Suppressor macrophage treated with lipopolysaccharide for 1 hour (primary cell): ENCODE measurements at places on chromosomes 16 and 17.

GRCh38 chr17:82440991-82441627, 9.4 kb downstream of the CYBC1 start:
- peak; percentile 64 for DNase-seq

DNA sequence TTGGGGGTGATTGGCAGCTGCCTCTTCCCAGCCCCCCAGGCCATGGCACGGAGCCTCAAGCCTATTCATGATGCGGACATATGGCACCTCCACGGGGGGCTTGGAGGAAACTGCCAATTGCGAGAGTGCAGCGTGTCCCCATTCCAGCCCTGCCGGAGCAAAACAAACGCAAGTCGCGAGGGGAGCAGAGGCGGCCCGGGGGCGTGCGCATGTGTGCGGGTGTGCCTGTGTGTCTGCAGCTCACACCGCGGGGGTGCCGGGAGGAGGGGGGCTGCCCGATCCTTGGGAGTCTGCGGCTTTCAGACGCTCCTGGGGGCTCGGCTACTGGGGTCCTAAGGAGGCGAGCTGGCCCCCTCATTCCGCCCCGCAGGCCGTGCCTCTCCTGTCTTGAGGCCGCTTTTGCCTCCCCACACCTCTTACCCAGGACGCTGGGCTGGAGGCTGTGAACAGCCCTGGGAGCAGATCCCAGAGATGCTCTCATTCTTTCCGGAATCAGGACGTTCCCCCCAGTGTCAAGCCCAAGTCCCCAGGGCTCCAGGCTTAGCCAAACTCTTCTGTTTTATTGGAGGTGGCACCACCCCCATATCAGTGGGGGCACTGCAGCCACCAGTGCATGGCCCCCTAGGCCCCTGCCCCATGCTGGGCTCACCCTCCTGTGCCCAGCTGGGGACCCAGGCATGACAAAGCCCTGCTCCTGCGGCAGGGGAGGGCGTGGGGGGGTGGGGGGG, 29.1 kb downstream of the ENDOV start:
- DNase-seq: no peak

DNA sequence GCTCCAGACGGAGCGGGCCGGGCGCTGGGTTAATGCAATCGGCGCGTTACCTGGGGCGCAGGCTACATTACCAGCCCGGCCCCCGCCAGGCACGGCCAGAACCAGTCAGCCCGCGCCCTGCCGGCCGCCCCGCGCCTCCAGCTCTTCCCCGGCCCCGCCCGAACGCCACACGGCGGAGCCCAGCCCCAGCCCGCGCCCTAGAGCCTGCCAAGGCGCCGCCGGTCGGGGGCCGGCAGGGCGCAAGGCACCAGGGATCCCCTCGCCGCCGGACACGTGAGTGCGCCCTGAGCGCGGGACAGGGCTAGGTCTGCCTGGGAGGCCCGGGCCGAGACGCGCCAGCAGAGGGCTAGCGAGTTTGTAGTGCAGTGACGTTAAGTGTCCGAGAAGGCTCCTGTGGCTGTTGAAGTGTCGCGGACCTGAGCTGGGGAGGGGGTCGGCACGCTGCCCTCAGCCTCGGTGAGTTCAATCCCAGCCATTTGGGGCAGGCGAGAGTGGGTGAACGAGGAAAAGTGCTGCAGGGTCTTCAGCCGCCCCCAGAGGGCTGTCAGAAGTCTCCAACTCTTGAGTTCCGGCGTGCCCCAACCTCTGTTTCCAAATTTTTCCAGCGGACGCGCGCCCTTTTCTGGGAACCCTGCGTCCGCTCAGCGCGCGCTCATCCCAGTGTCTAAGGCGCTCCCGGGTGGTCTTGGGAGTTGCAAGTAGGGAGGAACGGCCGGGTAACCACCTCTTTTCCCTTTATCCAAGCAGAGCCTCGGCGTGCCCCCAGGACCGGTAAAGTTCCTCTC, at the start of gene SLC6A2:
Gene SLC6A2, plus strand, starts transcription at position 92 of the 785 bp plus-strand sequence. CDS start 707 bp downstream, outside the sequence.
- DNase-seq: no peak

GRCh38 chr17:22217135-22217534, 524.8 kb downstream of the KCNJ18 start:
- no peak for DNase-seq

- DNase-seq: no peak
Measured at GRCh38 chr17:67375716-67376115, 1.4 kb upstream of the PITPNC1 start.

- no peak for DNase-seq
Measured at GRCh38 chr17:60724647-60725046, 47.0 kb downstream of the BCAS3 start.

DNA sequence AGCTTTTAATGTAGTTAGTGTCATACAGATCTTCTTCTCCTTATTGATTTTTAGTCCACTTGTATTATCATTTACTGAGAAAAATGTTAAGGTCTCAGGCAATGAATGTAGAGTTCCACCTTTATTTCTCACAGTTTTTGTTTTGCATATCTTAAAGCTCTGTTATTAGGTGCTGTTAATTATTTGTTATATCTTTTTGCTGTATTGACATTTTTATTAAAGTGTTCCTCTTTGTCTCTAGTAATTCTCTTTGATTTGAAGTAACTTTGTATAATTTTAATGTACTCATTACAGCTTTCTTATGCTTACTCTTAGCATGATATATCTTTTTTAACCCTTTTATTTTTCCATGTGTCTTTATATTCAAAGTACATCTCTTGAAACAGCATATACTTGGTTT, 22.4 kb upstream of the USP43 start:
- no peak for DNase-seq

- no peak for DNase-seq
Measured at GRCh38 chr16:17426451-17426850, 44.3 kb downstream of the XYLT1 start.

- no peak for DNase-seq
Measured at GRCh38 chr17:5793899-5794298, 209.6 kb upstream of the NLRP1 start.

DNA sequence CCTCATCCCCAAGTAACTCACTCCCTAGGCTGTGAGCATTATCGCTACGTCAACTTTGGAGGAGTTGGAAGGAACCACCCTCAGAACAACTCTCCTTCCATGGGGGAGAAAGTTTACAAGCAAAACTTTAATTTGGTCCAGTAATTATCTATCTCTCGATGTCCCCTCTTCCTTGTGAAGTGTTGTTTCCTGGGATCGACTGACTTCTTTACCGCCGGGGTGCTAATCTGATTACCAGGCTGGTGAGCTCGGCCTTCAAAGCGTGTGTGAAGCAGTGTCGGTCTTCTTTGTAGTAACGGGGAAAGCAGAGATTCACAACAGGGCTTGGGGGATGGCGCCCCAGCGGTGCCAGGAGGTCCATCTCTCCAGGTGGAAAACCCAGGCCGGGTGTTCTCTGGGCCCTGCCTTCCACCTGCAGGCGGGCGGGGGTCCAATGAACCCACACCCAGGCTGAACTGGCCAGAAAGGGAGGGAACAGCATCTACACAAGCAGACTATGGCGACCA, 14.5 kb upstream of the FOXF1 start:
- DNase-seq: no peak

- peak; percentile 92 for DNase-seq
Measured at GRCh38 chr17:49676276-49676868, 1.5 kb downstream of the SPOP start.

GRCh38 chr17:37194208-37194607, 181.6 kb upstream of the C17orf78 start:
- no peak for DNase-seq

DNA sequence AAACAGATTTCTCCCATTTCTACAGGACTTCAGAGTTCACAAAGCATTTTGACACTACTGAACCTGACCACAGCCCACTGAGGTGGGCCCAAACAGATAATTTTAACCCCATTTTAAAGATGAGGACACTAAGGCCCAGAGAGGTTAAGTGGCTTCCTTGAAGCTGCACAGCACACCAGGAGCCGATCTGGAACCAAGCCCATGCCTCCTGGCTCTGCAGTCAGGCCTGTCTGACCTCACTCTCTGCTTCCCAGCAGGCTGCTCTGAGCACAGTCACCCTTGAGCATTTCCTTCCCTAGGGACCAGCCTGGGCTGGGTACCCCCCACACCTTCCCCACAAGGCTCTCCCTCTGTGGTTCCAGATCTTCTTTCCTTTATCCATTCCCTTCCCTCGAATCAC, 252.2 kb downstream of the ENGASE start:
- DNase-seq: no peak

GRCh38 chr16:59707436-59708226, 973.5 kb upstream of the GOT2 start:
- no peak for DNase-seq

DNA sequence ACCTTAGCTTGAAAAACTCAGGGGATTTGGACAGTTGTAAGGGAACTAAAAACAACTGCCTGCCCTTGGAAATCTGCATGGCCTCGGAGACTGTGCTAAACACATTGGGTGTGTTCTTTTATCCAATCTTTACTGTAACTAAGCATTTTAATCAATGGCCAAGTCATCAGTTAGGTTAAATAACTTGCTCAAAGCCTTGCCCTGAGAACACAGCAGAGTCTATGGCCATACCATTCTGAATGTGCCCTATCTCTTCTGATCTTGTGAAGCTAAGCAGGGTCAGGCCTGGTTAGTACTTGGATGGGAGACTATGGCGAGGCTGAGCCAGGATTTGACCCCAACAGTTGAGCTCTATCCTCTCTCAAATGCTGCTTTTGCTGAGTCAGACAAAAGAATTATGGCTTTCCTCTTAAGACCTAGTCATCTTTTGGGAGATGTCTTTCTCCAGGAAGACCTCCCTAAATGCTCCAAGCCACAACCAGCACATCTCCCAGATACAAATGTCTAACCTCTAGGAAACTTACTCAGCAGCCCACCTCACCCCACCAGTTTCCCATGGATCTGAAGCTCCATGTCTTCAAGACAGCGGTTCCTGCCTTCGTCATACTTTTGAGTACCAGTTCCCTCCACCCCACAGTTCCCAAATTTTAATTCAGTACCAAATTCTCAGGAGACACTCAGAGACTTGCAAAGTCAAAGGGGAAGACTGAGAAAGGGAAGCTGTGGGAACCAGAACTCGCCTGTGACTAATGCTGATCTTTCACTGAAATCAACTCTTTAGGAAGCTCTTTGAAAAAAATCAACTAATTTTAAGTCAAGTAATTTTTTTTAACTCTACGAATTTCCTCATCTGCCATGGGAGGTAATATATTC, 336.1 kb downstream of the MAF start:
- peak; percentile 92 for DNase-seq

DNA sequence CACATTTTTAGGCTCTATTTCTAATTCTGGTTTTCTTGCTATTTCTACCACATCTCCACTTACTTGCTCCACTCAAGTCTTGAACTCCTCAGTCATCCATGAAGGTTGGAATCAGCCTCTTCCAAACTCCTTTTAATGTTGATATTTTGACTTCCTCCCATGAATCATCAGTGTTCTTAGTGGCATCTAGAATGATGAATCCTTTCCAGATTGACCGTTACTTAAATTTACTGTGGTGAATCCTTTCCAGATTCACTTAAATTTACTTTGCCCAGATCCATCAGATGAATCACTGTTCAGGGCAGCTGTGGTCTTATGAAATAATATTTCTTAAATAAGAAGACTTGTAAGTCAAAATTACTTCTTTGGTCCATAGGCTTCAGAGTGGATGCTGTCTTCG, 32.4 kb downstream of the CLTC start:
- peak; percentile 9 for DNase-seq

GRCh38 chr17:8163978-8164814, 1.4 kb upstream of the VAMP2 start:
- peak; percentile 84 for DNase-seq

DNA sequence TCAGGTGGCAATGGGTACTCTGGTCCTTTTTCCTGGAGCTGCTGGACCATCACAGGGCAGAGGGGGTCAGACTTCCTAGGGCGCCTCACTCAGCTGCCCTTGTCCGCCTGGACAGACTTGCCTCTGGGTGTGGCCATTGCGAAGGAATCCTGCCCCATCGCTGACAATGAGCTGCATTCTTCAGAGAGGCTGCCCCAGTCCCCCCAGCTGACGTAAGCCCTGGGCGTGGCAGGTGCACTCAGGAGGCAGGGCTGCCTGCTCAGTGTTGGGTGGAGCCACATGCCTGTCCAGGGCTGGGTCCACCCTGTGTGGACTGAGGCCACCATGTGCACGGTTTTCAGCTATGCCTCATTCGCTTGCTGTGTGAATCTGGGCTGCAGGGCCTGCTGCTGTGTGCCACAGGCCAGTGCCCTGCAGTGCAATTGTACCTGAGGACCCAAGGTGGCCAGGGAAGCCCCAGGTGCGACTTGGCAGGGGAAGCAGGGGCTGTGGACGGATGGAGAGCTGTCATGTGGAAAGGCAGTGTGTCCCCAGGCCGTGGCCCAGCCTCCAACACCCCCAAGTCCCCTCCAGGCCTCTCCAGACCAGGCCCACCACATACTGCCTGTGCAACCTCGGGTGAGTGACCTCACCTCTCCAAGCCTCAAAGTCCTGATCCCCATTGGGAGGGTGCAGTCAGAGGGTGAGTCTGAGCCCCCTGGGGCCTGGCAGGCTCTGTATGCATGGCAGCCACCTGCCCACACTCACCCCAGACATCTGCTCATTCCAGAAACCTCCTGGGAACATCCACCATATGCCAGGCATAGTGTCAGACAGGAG, 14.0 kb upstream of the MPRIP start:
- no peak for DNase-seq

- DNase-seq: no peak
Measured at GRCh38 chr16:80163339-80163738, 377.5 kb upstream of the DYNLRB2 start.

GRCh38 chr16:67174706-67175231, 4.4 kb downstream of the NOL3 start:
- no peak for DNase-seq

DNA sequence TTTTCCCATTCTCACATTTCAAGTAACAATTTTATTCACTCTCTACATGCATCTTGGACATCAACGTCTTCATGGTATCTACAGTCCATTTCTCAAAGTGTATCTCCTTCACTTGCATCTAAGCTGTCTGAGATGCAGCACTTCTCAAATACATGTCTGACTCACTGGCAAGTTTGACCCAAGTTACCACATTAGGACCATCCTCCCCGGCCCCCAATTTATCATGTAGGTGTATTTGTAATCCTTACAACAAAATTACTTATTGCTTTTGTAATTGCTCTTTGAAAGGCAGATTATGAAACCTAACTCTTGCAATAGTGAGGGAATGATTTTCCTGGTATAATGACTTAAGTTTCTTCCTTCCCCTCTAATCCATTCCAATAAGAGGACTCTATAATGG, 28.9 kb upstream of the ULK2 start:
- DNase-seq: no peak

DNA sequence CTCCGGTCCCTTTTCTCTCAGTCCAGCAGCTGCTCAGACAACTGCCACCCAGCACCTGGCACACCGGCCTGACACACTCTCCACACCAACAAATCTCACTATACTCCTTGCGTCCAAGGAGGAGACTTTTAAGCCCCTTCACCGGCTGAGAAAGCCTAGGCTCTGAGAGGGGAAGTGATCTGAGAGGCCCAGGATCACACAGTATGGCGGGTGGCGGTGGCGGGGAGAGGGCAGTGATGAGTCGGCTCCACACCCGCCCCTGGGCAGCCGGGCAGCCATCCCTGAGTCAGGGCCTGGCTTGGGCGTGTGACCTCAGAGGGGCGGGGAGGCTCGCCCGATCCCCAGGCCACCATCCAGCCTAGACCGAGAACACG, 569 bp downstream of the FLII start:
- DNase-seq: peak; percentile 95

GRCh38 chr16:84041881-84042280, 714 bp downstream of the SLC38A8 start:
- DNase-seq: no peak
